Natural killer cell treated with Interleukin-12 subunit alpha and Interleukin-12 subunit beta and Interleukin-15 and Interleukin-18, amount 100 ng/mL, for 72 hours (primary cell): ENCODE measurements at places on chromosomes 12 and 14. TPM values are rescaled to one million over a fixed set of nuclear protein-coding genes. Genes with fewer than 3 reads are reported as not detected.

IFNG-AS1 gene
- 1.8 TPM for total RNA-seq

- no peaks in the 10 kb centered on the region for H3K27me3 ChIP-seq
- H3K4me1 ChIP-seq = peaks cover 3% of the 10 kb centered on the region
- H3K27ac ChIP-seq = no peak overlapping the region
- no peak for DNase-seq
Measured at GRCh38 chr12:131782061-131782460, 46.1 kb upstream of the MMP17 start.

DNA sequence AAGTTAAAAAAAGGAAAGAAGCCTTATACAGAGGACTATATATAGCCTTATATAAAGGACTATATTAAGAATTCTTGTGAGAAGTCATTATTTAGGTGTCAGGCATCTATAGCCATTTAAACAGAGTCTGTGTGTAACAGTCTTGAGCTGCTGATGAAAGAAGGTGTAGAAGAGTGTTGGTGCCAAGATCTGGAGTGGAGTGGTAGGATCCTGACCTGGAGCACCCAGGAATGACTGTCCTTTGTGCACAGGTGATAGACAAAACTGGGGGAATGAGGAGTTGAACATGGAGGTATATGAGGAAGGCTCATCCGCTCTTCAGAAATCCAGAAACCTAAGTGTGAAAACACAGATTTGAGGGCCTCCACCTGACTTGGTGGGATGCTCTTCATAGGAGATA, 747.3 kb downstream of the NRXN3 start:
- no peaks in the 10 kb centered on the region for H3K4me1 ChIP-seq
- no peaks in the 10 kb centered on the region for H3K36me3 ChIP-seq
- no peak overlapping the region for H3K27ac ChIP-seq
- H3K4me3 ChIP-seq = no peak overlapping the region
- DNase-seq = no peak
- H3K27me3 ChIP-seq = no peaks in the 10 kb centered on the region

IRAK3 gene
- total RNA-seq = 18.8 TPM

TNS2 gene
- 2.8 TPM for total RNA-seq

GRCh38 chr12:45669093-45669492, 60.4 kb upstream of the ARID2 start:
- peaks cover 9% of the 10 kb centered on the region for H3K36me3 ChIP-seq
- peak overlapping the region; percentile 80 for H3K4me3 ChIP-seq
- H3K27ac ChIP-seq = peak overlapping the region; percentile 92
- no peak for DNase-seq
- H3K27me3 ChIP-seq = no peaks in the 10 kb centered on the region

- DNase-seq = no peak
- H3K27ac ChIP-seq = no peak overlapping the region
- no peak overlapping the region for H3K4me3 ChIP-seq
- no peaks in the 10 kb centered on the region for H3K36me3 ChIP-seq
- peaks cover 60% of the 10 kb centered on the region for H3K27me3 ChIP-seq
- no peaks in the 10 kb centered on the region for H3K4me1 ChIP-seq
Measured at GRCh38 chr12:107775093-107775721, 703 bp downstream of the ASCL4 start.

NFATC4 gene
- total RNA-seq = not detected

DNA sequence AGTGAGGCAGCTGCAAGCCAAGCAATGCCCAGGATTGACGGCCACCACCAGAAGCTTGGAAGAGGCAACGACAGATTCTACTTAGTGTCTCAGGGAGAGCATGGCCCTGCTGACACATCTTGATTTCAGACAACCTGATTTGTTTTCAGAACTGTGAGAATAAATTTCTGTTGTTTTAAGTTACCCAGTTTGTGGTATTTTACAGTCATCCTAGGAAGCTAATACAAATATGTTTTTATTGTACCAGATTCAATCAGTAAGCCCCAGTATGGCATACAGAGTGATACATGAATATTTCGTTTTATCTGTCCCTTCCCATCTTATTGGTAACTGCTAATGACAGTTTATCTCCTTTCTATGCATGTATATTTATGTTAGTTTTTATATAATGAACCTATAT, 62.3 kb downstream of the SAMD4A start:
- H3K36me3 ChIP-seq = no peaks in the 10 kb centered on the region
- DNase-seq = no peak
- peaks cover 42% of the 10 kb centered on the region for H3K4me1 ChIP-seq
- peaks cover 10% of the 10 kb centered on the region for H3K27me3 ChIP-seq
- H3K4me3 ChIP-seq = peak overlapping the region; percentile 41

ITPK1 gene
- 57.9 TPM for total RNA-seq

DNA sequence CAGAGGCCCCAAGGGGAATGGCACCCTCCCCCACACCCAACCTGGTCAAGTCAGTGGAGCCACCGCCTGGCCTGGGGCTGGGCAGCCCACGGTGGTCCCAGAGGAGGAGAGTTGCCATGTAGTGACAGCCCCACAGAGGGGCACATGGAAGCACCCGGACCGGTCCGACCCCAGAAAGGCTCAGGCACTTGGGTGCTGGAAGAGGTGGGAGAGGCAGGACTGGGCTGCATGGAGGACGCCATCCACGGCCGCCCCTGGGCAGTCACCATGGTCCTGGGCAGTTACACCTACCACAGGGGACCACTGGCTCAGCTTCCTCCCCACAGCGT, 37.9 kb upstream of the TMEM179 start:
- H3K27ac ChIP-seq = no peak overlapping the region
- no peaks in the 10 kb centered on the region for H3K4me1 ChIP-seq
- no peak for DNase-seq
- H3K36me3 ChIP-seq = no peaks in the 10 kb centered on the region
- peaks cover 28% of the 10 kb centered on the region for H3K27me3 ChIP-seq

FOXG1 gene
- not detected for total RNA-seq

DNA sequence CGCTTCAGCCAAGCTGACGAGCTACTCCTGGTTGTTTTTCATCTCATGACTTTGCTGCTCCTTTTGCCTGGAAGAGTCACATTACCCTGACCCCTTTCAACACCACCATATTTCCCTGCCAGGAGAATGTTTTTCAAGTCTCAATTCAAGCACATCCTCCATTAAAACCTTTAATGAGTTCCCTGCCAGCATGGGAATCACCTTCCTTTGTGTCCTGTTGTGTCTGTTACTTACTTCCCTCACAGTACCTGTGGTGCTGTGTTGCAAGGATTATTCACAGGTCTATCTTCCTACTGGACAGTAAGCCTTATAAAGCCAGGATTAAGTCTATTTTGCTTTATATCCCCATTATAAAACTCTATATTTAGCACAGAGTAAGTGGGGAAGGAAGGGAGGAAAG, 13.6 kb upstream of the SLC35F4 start:
- no peak overlapping the region for H3K4me3 ChIP-seq
- H3K36me3 ChIP-seq = no peaks in the 10 kb centered on the region
- no peaks in the 10 kb centered on the region for H3K4me1 ChIP-seq
- DNase-seq = no peak
- no peaks in the 10 kb centered on the region for H3K27me3 ChIP-seq
